ENCODE measurements at places on chromosomes 16 and 17. TPM values are rescaled to one million over a fixed set of nuclear protein-coding genes. Genes with fewer than 3 reads are reported as not detected.

DNA sequence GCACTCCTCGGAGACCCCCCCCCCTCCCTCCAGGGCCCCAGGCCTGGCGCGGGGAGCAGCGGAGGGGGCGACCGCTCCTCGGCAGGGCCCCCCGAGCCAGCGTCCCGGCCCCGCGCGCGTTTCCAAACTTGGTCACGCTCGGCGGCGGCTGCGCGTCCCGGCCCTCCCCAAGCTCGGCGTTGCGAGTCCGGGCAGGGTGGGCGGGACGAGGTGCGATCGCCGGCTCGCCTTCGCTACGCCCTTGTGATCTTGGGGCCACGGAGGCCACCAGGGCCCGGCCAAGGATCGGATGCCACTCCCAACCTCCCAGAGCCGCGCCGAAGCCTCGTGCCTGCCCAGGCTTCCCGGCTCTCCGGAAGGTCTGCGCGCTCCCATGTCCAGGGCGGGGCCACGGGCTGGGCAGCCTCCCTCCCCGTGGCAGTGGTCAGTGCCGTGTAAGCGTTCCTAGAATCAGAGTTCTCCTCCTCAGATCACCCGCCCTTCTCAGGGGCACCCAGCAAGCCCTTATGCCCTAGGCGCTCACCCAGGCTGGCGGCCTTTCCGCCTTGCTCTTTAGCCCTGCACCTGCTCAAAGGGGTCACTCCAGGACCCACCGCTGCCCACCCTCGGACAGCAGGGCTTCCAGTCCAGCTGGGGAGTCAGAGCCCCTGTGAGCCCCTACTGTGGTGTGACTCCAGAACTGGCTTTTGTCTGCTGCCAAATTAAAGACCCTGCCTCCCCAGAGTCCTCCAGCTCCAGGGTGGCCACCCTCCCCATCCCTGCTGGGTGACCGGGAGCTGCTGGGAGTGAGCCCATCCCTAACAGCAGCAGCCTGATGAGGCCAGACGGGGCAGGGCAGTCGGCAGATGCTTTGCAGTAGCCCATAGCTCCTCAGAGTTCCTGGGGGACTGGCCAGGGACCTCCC, 12.2 kb upstream of the MRPS23 start:
- H3K4me3 ChIP-seq: peak overlapping the region; percentile 42
- H3K4me1 ChIP-seq: peaks cover 43% of the 10 kb centered on the region
- H3K27ac ChIP-seq: peak overlapping the region; percentile 74

Gene CACNG4
- total RNA-seq: 32.0 TPM

DNA sequence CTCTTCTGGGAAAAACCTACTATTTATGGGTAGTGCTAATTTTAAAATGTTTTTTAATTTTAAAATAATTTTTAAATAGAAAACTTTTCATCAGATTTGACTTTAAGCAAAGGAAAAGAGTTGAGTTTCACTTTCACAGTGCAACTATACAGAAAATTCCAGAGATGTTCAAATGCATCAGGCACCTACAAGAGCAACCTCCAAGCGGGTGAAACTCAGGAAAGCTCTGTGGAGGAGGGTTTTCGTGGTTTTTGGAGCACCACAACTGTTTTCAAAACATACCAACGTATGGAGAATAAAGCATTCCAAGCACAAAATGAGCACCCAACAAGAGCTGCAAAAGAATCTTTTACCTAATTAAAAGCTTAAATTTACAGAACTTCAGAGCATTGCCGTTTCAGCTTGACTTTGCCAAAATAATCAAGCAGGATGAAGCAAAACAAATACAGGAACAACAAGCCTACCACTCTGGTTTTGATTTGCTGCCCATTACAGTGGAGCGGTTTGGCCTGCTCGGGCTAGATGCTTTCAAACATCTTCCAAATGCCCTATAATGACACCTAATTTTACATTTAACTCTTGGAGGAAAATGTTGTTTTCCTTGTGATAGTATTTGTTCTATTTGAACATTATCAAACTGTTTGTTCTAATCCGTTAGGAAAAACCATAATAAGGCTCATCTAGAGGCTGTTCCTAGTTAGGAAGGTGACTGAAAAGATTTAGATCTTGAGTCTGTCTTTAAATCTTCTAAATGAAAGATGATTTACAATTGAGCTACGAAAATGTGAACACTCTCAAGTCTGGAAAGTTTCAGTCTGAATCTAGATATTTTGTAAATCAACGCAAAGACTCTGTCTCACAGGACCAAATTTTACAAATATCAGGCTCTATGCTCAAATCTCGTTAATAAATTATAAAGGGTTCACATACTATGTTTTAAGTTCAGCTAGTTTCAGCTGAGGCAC, 34.5 kb downstream of the NACA2 start:
- no peak overlapping the region for H3K4me3 ChIP-seq
- no peaks in the 10 kb centered on the region for H3K27me3 ChIP-seq
- peaks cover 6% of the 10 kb centered on the region for H3K4me1 ChIP-seq
- DNase-seq: no peak

DNA sequence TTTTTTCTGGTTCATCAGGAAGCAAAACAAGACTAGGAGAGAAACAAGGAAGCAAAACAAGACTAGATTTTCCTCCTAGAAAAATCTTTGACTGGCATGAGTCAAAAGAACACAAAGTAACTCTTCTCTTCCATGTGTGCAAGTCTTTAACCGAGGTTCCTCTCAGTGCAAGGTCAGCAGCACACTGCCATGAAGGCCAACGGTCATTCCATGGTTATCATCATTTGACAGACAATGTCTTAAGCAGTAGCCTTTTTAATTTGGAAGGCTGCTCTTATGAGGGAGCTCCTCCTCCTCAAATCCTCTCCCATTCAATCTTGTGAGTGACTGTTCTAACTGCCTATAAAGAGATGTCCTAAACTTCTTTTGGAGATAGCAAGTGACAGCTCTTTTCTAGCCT, 15.4 kb upstream of the DHRS13 start:
- no peak overlapping the region for H3K4me3 ChIP-seq
- no peaks in the 10 kb centered on the region for H3K4me1 ChIP-seq
- H3K27me3 ChIP-seq: no peaks in the 10 kb centered on the region
- H3K27ac ChIP-seq: no peak overlapping the region
- peaks cover 95% of the 10 kb centered on the region for H3K36me3 ChIP-seq
- DNase-seq: no peak

DNA sequence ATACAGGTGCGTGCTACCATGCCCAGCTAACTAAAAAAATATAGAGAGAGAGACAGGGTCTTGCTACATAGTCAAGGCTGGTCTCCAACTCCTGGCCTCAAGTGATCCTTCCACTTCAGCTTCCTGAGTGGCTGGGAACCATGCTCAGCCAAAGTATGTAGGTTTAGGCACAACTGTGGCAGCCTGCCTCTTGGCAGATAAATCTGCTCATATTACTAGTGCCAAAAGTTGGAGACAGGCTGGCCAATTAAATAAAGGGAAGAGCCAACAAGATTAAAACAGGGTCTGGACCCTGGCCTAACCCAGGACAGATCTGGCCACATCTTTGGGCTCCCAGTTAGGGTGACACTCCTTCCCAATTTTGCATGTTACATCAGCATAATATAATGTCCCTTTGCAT, 151.7 kb downstream of the CBLN1 start:
- H3K27ac ChIP-seq: no peak overlapping the region
- H3K36me3 ChIP-seq: no peaks in the 10 kb centered on the region
- no peak for DNase-seq

DNA sequence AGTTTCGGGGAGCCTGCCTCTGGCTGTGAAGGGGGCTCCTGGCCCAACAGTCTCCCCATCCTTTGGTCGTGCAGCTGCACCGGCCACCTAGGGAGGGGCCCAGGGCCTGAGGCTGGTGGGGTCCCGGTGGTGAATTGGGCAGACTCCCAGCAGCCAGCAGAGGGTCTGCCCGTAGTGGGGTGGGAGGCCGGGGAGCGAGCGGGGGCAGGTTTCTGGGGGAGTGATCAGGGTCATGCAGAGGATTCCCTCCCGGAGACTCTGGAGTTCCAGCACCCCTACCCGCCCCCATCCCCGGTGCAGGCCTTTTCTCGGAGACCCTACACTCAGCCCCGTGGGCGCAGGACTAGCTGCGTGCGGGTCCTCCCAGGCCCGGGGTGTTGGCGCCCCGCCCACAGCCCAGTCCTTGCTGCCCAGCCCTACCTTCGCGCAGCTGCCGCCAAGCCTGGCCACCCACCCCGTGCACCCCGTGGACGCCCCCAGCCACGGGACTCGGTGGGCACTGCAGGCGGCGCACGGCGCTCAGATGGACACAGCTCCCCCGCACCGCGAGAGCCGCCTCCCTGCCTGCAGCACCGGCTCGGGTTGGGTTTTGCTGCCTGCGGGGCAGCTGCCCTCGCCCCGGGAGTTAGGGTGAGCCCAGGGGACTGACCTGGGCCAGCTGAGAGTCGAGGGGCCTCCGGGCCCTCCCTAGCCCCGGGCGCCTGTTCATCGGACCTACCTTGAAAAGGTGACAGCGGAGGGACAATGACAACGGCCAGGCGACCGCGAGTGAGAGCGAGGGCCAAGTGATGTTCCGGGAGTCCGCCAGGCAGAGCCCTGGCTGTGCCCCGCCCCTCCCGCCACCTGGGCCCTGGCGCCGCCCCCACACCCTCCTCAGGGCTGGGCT, at the start of gene GNG13:
GNG13 (minus strand) TSS at position 787 of the 886 bp plus-strand sequence. CDS start 1,657 bp downstream, outside the sequence.
- peaks cover 11% of the 10 kb centered on the region for H3K36me3 ChIP-seq
- no peak within 1 kb of the TSS for H3K4me3 ChIP-seq
- no peak for DNase-seq

Gene CACNA1H
- total RNA-seq: not detected

- H3K27me3 ChIP-seq: no peaks in the 10 kb centered on the region
- H3K4me3 ChIP-seq: no peak overlapping the region
- DNase-seq: no peak
- H3K27ac ChIP-seq: no peak overlapping the region
- peaks cover 80% of the 10 kb centered on the region for H3K36me3 ChIP-seq
- peaks cover 4% of the 10 kb centered on the region for H3K4me1 ChIP-seq
These were observed 26.4 kb downstream of the KIFC3 start for GRCh38 chr16:57775661-57776469.

Gene MAF
- total RNA-seq: 13.8 TPM

- no peak overlapping the region for H3K4me3 ChIP-seq
- H3K4me1 ChIP-seq: peaks cover 21% of the 10 kb centered on the region
- no peaks in the 10 kb centered on the region for H3K36me3 ChIP-seq
- peak; percentile 88 for DNase-seq
- H3K27me3 ChIP-seq: no peaks in the 10 kb centered on the region
These were observed 53.1 kb downstream of the MRM3 start for GRCh38 chr17:835263-835662.

DNA sequence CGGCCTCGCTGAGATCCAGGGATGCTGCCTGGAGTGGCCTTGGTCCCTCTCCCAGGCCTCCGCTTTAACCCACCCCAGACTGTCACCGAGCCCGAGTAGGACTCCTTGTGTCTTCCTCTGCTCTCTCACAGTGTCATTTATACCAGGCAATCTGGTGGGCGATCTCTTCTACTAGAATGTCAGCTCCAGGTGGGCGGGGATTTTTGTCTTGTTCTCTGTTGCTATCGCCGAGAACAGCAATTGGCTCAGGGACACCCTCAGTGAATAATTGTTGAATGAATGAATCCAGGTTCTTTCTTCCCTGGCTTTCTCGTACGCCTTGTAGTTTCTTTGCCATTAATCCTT, 591 bp downstream of the DHX38 start:
- DNase-seq: no peak
- H3K36me3 ChIP-seq: peaks cover 55% of the 10 kb centered on the region
- peak overlapping the region; percentile 70 for H3K27ac ChIP-seq
- no peaks in the 10 kb centered on the region for H3K27me3 ChIP-seq
- peaks cover 13% of the 10 kb centered on the region for H3K4me1 ChIP-seq
- H3K4me3 ChIP-seq: peak overlapping the region; percentile 67

DNA sequence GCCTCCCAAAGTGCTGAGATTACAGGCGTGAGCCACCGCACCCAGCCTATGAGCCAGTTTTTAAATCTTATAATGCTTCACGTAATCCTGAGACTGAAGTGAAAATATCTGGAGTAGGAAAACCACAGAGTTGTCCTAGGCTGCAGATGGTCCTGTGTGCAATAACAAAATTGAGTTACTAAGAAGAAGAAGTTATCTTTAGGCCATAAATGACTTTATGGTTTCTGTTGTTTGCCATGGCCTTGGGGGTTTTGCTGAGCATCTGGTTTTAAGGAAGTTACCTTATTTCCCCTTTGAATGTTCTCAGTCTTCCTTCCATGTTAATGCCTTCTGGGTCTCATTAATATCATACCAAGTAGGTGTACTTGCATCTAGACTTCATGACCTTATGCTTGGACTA, 16.5 kb downstream of the NMT1 start:
- H3K4me3 ChIP-seq: no peak overlapping the region
- no peaks in the 10 kb centered on the region for H3K27me3 ChIP-seq
- no peak for DNase-seq
- no peak overlapping the region for H3K27ac ChIP-seq

DNA sequence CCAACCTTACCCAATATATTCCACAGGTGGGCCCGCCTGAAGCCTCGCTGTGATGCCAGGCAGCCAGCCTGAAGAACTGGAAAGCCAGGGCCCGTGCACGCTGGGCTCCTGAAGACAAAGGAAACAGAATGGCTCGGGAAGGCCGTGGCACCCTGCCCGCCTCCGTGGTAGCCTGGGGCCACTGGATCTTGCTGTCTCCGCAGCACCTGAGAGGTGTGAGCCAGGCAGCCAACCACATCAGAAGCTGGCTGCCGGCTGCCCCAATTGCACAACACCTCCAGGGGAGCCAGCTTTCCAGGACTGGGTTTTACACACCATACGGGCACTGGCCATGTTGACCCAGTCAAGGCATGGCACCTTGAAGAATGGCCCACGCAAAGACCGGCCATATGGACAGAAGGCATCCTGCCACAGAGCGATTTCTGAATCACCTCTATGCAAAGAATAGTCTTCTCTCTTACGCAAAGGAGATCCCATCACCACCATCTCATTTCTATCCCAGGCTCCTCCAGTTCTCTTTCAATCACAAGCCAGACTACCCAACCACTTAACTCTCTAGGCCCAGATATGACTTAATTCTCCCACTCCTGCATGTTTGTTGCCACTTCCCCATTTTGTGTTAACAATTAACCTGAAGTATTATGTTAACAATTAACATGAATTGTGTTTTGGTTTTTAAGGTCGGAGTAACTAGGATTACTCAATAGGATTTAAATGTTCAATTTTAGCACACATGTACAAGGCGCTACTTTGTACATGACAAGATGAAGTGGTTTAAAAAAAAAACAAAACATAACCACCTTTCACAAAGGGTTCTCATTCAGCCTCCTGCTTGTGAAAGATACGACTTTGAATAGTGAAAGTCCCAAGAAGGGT, 32.1 kb downstream of the ZFHX3 start:
- DNase-seq: no peak
- no peak overlapping the region for H3K4me3 ChIP-seq
- peaks cover 32% of the 10 kb centered on the region for H3K4me1 ChIP-seq
- H3K27me3 ChIP-seq: no peaks in the 10 kb centered on the region
- H3K36me3 ChIP-seq: no peaks in the 10 kb centered on the region

- no peaks in the 10 kb centered on the region for H3K36me3 ChIP-seq
- H3K4me1 ChIP-seq: no peaks in the 10 kb centered on the region
- H3K27ac ChIP-seq: no peak overlapping the region
- H3K27me3 ChIP-seq: peaks cover 14% of the 10 kb centered on the region
- H3K4me3 ChIP-seq: no peak overlapping the region
These were observed 93.1 kb downstream of the RTN4RL1 start for GRCh38 chr17:1931844-1932579.
